GM03348 (cell line): ENCODE measurements at places on chromosomes 6 and 20.
A peak's percentile ranks its signal among the peaks of the same experiment; 100 is the strongest.

DNA sequence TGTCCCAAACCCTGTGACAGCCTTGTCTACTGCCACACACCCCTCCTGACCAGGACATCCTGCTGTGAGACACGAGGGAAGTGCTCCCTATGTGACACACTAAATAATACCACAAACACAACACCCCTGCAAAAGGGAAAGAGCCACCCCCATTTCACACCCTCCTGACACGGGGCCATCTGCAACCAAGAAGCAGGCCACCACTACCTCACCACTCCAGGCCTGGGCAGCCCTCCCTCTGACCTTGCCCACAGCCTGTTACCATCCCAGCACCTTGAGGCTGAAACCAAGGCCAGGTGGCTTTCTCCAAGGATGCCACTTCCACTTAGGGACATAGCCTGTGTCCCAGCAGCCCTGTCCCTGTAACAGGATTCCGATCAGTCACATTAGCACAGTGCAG is 68.2 kb downstream of the NINL start:
- no peak for DNase-seq

DNA sequence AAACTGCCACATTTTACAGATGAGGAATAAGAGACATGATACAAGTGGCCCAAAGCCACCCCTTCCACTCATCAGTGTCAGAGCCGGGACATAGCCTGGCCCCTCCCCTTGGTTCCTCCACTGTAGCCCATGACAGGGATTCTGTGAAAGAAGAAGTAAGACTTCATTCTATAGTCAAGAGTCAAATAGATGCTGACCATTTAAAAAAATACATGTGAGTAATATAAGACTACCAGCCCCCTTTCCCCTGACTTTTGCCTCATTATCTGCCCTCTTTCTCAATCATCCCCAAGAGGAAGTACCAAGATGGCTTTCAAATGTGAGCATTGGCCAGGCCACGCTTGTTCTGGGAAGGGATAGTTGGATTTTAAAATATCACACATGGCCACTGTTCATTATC is 57.8 kb upstream of the TAB2 start:
- no peak for DNase-seq

- DNase-seq: no peak
These were observed 5.3 kb downstream of the BNIP5 start for GRCh38 chr6:36331381-36331780.

GRCh38 chr6:113402544-113402943 is 454.6 kb upstream of the MARCKS start:
- no peak for DNase-seq

DNA sequence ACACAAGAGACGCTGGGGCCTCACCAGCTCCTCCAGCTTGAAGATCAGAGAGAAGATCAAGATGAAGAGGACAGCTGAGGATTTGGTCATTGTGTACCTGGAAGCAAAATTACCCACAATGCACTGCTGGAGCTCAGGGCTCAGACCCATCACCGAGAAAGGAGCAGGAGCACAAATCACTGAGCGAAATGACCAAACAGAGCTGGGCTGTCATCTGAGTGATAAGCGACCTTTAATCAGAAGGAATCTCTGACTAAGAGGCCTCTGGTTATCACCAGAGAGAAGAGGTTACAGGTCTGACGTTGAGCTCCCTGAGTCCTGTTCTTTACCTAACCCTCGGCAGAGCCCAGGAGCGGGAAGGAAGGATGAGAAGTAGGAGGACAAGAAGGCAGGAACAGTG is 47.5 kb upstream of the CDH22 start:
- no peak for DNase-seq

DNA sequence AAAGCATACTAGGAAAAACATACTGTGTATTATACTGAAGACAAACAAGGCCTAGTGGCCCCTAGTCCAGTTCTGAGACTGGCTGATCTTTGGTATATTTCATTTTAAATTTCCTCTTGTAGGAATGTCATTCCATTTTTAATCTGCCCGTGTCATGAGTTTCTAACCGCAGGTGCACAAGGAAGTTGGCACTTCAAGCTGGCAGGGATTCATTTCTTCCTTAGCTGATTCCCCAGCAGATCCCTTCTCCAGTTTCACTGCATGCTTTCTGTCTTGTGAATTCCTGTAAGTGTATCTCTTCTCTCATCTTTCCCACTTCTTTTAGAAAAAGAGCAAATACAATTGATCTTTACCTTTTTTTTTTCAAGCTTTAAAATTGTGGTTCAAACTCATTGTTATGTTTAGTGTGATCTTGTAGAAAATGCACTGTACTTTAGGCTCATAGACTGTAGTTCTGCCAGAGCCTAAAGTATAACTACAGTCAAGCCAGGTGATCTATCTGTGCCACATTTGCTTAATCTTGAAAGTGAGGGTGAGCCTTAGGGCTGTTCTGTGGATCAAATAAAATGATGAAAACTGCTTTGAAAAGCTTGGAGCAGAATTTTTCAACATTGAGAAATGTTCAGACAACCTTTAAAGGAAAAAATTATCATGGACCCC is 37.0 kb downstream of the RNF217 start:
- DNase-seq: no peak

DNA sequence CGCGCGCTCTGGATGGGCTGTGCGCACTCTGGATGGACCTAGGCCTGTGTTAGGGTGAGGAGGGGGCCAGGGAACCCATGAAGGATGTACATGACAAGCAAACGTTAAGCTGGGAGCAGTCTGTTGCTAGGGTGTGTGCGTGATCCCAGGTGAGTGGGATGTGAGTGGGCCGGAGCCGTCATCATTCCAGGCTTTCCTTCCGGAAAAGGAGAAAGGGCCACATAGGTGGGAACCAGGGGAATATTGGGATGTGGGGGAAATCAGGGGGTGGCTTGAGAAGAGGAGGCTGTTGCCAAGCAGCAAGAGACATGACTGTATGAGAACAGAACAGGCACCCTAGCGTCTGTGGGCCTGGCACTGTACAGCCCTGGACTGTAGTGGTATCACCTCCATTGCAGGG is 49.7 kb upstream of the EPB41L1 start:
- no peak for DNase-seq

GRCh38 chr6:108868647-108869046 is 20.4 kb downstream of the ARMC2 start:
- no peak for DNase-seq

DNA sequence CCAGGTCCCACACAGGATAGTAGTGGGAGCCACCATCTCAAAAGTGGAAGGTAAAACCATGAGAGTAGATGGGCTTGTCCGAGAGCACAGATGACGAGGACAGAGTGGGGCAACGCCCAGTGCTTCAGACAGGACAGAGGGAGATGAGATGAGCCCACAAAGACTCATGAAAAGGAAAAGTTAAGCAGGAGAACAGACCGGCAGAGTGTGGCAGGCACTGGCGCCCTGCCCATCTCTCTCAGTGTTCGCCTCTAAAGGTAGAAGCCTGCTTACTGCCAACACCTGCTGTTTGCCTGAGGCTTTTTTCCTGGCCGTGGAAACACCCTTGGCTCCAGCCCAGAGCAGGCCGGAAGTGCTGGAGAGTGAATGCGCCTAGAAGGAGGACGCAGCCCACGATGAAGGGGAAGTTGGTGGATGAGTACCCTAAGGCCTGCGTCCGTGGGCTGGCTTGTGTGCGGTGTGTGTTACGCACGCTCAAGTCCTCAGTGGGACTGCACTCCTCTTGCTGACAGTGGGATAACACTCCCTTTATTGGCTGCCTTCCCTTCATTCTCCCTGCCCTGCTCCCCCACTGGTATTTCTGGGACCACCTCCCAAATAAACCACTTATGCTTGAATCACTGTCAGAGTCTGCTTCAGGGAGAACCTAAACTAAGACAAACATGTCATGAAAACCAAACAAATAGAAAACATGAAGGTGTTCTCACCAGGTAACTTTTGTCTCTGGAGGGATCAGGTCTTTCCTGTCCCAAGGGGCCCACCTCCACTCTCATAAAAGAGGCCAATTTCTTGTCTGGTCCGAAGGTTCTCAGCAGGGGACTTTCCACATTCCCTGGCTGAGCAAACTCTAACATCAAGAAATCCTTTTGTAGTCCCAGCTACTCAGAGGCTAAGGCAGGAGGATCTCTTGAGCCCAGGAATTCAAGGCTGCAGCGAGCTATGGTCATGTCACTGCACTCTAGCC is 9.1 kb upstream of the FOXP4 start:
- no peak for DNase-seq

DNA sequence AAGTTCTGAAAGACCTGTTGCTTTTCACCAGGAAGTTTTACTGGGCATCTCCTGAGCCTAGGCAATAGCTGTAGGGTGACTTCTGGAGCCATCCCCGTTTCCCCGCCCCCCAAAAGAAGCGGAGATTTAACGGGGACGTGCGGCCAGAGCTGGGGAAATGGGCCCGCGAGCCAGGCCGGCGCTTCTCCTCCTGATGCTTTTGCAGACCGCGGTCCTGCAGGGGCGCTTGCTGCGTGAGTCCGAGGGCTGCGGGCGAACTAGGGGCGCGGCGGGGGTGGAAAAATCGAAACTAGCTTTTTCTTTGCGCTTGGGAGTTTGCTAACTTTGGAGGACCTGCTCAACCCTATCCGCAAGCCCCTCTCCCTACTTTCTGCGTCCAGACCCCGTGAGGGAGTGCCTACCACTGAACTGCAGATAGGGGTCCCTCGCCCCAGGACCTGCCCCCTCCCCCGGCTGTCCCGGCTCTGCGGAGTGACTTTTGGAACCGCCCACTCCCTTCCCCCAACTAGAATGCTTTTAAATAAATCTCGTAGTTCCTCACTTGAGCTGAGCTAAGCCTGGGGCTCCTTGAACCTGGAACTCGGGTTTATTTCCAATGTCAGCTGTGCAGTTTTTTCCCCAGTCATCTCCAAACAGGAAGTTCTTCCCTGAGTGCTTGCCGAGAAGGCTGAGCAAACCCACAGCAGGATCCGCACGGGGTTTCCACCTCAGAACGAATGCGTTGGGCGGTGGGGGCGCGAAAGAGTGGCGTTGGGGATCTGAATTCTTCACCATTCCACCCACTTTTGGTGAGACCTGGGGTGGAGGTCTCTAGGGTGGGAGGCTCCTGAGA is at the start of gene HFE:
HFE (plus strand) TSS at position 146 of the 832 bp plus-strand sequence; CDS start at position 158, 12 bp downstream.
- peak; percentile 72 for DNase-seq

- DNase-seq: no peak
These were observed 192.0 kb downstream of the CD109 start for GRCh38 chr6:73888050-73888449.

DNA sequence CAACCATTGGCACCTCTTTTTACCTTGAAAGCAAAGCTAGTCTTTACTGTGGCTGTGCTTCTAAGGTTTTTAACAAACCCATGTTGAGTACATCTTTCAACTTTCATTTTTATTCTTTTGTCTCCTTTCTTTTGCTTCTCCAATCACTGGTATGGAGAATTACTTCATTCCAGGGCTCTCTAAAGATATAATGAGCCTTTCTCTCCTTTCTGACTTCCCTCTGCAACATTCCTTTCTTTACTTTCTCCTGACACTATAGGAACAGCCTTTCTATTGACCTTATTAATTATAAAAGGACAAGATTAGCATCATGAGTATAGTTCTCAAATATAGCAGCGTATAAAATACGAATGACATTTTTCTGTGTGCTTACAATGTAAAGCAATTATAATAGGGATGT is 23.1 kb upstream of the KIAA0408 start:
- DNase-seq: no peak

- DNase-seq: no peak
These were observed 13.7 kb upstream of the PANK2 start for GRCh38 chr20:3875378-3875974.

GRCh38 chr20:23161968-23162696 is 76.0 kb upstream of the CD93 start:
- DNase-seq: no peak

- DNase-seq: no peak
These were observed 240.8 kb upstream of the KCNQ5 start for GRCh38 chr6:72381076-72381475.

- peak; percentile 61 for DNase-seq
These were observed 16.3 kb downstream of the RPRD1B start for GRCh38 chr20:38049800-38050199.

DNA sequence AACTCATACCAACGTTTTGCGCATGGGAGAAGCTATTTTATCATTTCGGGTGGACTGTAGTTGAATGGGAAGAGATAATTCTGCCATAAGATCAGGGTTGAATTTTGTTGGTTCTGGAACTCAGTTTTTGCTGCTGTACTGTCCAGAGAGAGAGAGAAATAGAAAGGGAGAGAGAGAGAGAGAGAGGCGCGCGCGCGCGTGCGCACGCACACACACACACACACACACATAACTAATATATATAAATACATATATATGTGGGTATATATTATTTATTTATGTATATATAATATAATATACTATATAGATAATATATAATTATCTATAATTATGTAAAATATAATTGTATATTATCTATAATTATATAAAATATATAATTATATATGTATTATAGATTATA is 21.9 kb downstream of the ATRN start:
- no peak for DNase-seq

- no peak for DNase-seq
These were observed 252.7 kb downstream of the BMP7 start for GRCh38 chr20:57013741-57014140.

GRCh38 chr6:17867880-17868279 is 119.6 kb downstream of the KIF13A start:
- peak; percentile 70 for DNase-seq

GRCh38 chr6:135458051-135458450 is 39.5 kb downstream of the AHI1 start:
- DNase-seq: peak; percentile 46

GRCh38 chr20:38889792-38890496 is 36.3 kb upstream of the FAM83D start:
- DNase-seq: no peak

DNA sequence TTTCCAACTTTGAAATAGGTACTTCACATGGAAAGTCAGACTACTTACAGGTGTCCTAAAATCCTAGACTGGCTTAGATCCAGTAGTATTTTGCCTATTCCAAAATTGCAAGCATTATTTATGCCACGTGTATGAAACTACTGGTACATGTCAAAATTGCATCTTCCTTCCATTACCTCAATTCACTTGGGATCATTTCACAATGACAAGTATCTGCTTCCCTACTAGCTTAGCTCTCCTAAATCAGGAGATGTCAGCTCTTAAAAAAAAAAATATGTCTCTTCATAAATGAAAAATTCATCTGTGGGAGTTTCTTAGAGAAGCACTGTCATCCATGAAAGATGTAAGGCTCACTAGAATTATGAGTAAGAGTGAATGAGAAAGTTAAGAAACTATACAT is 466.6 kb upstream of the MANEA start:
- no peak for DNase-seq

- no peak for DNase-seq
These were observed 28.7 kb downstream of the PERP start for GRCh38 chr6:138078491-138078890.

DNA sequence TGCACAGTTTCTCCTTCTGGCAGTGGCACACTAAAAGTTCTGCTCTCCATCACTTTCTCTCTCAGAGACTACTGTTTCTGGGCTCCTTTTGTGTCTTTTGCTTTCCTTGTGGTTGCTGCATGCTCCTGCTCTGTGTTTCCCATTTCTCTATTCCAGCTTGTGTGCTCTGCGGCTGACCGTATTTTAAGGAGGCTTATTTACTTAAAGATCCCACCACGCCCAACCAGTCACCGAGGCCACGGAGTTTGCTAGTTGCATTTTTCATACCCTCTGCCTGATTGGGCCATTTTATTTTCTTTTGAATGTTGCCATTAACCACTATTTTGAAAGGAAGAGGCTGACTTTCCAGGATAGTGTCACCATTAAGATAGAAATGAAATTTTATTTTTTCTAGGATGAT is 626.4 kb upstream of the MMS22L start:
- DNase-seq: peak; percentile 1

GRCh38 chr6:75213732-75214131 is 7.9 kb upstream of the COL12A1 start:
- DNase-seq: no peak
